ENCODE measurements at places on chromosomes 16 and 17.

GRCh38 chr17:40307001-40307730, 1.8 kb upstream of the RARA start:
- no peak for DNase-seq

DNA sequence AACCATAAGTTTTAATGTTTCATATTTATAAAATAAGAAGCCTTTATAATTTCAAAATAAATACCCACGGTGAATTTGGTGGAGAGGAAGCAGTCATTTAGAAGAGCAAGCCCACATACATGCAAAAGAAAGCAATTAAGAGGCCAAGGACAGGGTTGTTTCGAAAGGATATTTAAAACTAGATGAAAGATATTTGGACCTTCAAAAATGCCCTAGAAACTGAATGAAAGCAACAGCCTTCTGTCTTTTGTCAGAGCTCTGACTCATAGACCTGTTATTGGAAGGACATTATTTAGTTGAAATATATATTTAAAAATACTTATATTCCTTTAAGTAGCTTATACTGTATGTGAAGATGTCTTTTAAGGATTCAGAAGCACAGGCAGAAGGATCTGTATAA, 8.6 kb upstream of the METTL9 start:
- no peak for DNase-seq

- DNase-seq, result no peak
These were observed 37.7 kb downstream of the SCNN1B start for GRCh38 chr16:23339787-23340186.

DNA sequence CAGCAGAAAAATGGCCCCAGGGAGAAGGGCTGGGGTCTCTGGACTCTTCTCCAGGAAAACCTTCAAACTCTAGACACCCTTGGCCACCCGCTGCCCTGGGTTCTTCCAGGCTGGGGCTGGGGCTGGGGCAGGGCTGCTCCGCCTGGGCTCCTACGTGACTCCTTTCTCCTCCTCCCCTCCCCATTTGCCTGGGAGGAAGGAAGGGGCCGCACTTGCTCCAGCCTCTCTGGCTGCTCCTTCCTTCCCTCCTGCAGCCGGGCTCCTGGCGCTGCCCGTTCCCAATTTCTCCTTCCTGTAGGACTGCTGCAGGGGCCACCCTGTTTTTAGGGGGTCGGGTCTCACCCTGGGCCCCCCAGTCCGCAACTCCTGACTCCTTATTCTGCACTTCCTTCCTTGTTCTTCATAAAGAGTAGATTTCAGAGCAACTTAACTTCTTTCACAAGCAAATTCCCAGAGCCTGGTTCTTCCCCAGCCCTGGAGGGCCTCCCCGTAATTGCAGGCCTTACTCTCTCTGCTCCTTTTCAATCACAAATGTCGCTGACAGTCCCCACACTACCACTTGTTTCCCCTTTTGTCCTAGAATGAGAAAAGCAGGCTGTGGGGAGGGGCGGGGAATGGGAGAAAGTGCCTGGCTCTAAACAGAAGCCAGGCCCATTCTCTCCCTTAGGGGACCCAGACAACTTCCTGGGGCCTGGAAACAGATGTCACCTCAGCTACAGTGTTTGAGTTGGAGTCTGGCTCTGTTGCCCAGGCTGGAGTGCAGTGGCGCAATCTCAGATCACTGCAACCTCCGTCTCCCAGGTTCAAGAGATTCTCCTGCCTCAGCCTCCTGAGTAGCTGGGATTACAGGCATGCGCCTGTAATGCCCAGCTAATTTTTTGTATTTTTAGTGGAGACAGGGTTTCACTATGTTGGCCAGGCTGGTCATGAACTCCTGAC, 137.8 kb downstream of the ENGASE start:
- no peak for DNase-seq

DNA sequence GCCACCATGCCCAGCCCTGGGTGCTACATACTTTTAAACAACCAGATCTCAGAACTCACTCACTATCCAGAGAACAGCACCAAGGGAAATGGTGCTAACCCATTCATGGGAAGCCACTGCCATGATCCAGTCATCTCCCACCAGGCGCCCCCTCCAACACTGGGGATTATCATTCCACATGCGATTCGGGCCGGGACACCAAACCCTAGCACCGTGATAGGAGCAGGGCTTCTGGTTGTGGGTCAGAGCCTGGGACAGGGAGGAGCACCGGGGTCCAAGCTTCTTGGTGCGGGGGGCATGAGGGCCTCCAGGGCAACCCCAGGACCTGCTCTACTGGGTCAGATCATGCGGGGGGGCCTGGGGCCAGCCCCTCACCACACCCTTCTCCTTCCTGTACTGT, 4.5 kb downstream of the TMEM235 start:
- DNase-seq, result peak; percentile 78

DNA sequence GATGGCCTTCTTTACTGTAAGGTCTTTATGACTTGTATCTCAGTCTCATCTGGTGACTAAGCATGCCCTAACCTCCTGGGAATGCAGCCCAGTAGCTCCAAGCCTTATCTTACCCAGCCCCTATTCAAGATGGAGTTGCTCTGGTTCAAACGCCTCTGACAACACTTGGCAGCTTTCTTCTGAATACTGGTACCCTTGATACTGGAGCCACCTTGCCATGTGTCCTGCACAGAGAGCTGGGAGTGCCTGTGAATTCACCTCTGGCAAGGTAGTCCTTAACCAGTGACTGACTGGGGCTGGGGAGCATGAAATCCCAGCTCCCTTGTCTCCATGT, 17.2 kb downstream of the NUDT7 start:
- no peak for DNase-seq

- DNase-seq, result no peak
These were observed 9.2 kb downstream of the PIGQ start for GRCh38 chr16:578870-579405.

GRCh38 chr17:80443916-80444643, 29.1 kb downstream of the ENDOV start:
- no peak for DNase-seq

- DNase-seq, result no peak
These were observed 8.9 kb downstream of the DCAKD start for GRCh38 chr17:45042346-45043120.

DNA sequence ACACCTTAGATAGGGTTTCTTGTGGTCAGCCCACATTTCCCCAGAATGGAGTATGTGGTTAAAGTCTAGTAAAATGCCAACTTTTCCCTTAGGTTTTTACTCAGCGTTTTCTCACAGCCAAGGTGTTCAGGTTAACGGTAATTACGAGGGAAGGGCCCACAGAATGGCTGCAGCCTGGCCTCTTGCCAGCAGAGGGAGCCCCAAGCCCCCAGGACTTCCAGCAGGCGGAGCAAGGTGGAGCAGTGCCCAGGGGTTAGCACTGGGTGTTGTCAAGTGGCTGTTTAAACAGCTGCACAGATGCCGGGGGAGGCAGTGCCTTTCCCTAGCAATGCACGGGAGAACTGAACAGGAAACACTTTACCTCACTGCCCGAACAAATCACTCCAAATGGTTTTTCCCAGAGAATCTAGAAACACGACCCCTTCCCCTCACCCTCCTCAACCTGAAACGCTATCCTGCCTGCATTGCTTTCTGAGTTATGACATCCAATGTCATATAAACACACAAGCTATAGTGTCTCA, 6.6 kb downstream of the PHB1 start:
- DNase-seq, result peak; percentile 93

GRCh38 chr17:82909322-82909904, 69.6 kb upstream of the ZNF750 start:
- DNase-seq, result no peak

- DNase-seq, result no peak
These were observed 1.0 kb downstream of the CMTM4 start for GRCh38 chr16:66695471-66695934.

DNA sequence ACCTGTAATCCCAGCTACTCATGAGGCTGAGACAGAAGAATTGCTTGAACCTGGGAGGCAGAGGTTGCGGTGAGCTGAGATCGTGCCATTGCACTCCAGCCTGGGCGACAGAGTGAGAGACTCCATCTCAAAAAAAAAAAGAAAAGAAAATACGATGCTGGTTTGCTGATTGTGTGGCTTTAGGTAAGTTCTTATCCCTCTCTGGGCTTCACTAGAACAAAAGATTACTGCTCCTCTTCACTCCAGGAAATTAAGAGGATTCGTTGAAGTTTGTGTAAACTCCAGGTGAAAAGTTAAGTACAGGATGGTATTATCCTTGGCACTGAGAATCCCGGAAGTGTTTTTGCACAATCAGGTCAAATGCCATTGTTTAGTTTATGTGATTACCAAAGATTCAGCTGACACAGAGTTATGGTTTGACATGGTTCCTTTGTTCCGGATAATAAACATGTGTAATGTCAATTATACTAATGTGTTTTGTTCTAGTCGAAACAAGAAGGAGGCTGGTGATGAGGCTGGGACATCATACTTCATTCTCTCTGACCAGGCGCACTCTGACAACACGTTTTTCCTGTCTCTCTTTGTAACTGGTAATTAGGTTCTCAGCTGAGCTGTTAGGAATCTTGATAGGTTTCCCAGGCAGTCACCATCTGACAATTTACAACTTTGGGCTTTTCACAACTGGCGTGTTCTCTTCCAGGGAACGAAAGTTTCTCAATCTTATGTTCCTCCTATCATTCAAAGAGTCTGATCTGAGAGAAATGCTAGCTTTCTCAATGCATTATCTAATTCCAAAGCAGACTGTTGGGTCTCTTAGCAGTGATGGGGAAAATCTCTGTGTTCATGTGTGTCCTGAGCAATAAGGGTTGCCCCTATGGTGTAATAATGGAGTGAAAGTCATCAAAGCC, 10.8 kb upstream of the TAOK1 start:
- no peak for DNase-seq

- DNase-seq, result no peak
These were observed 159.4 kb downstream of the HS3ST3A1 start for GRCh38 chr17:13442361-13442760.

- no peak for DNase-seq
These were observed 133.2 kb upstream of the CHMP6 start for GRCh38 chr17:80858301-80859001.

- no peak for DNase-seq
These were observed 25.3 kb upstream of the PHAF1 start for GRCh38 chr16:67084345-67085028.

- no peak for DNase-seq
These were observed 440.1 kb downstream of the RBFOX1 start for GRCh38 chr16:7772722-7773121.

DNA sequence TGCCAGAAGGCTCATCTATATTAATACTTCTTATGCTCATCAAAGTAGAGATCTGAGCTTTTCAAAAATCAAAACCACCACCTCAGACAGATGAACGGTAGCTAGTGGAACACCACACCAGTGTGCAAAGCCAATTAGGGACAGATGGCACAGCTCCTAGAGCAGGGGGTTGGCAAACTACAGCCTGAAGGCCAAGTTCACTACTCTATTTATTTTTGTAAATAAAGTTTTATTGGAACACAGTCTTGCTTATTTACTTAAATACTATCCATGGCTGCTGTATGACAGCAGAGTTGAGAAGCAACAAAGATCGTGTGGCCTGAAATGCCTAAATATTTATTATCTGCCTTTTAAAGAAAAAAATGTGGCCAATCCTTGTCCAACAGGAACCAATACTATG, 56.8 kb downstream of the AMFR start:
- DNase-seq, result no peak

DNA sequence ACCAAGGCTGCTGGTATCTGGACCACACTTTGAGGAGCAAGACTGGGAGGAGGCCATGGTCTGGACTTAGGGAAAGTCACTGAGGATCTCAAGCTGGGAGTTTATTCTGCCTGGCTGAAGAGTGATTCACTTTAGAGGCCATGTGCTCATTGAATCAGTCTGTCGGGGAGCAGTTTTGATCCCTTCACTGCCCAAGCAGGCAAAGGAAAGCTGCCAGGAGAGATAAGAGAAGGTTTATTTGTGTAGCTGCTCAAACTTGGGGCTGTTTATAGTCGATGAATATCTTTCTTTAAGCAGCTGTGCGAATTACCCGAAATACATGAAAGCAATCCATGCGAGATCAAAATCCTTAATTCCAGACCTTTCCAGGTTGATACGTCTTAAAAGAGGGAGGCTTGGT, 544.4 kb upstream of the EEF2KMT start:
- no peak for DNase-seq

DNA sequence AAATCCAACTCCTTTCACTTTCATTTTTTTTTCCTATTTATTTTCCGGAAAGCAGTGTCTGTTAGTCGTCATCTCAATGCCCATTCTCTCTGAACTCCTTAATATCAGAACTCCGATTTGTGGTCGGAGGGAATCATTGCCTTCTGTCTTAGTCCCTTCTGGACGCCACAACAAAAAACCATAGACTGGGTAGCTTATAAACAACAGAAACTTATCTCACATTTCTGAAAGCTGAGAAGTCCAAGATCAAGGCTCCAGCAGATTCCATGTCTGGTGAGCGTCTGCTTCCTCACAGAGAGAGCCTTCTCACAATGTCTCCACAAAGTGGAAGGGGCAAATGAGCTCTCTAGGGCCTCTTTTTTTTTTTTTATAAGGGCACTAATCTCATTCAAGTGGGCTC, 296.6 kb upstream of the CDH11 start:
- no peak for DNase-seq

GRCh38 chr16:50313596-50314478, 47.5 kb downstream of the ADCY7 start:
- DNase-seq, result peak; percentile 83

DNA sequence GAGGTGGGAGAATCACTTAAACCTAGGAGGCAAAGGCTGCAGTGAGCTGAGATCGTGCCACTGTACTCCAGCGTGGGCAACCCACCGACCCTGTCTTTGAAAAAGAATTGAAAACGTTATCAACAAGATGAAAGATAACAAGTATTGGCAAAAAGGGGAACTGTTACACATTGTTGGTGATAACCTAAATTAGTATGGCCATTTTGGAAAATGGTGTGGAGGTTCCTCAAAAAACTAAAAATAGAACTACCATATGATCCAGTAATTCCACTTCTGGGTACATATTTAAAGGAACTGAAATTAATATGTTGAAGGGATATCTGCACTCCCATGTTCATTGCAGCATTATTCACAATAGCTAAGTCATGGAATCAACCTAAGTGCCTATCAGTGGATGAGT, 61.0 kb downstream of the ABHD15 start:
- DNase-seq, result no peak

- DNase-seq, result no peak
These were observed 116.2 kb upstream of the SDK2 start for GRCh38 chr17:73760439-73760758.

DNA sequence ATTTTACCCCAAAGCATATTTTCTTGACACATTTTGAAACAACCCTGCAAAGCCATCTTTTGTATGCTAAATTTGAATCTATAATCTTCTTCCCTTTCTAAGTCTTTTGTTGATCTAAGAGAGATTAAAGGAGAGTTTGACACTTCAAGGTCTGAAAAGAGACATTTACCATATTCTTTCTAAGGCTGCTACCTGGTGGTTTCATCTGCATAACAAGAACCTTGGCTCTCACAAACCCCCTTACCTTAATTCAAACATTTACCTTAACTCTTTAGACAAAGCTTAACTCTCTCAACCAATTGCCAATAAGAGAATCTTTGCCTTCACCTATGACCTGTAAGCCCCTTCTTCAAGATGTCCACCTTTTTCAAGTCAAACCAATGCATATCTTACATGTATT, 1143.6 kb downstream of the CDH11 start:
- DNase-seq, result no peak
